ENCODE measurements at places on chromosomes 7 and 10.

GRCh38 chr10:95286707-95287106 lies 4.1 kb downstream of the PDLIM1 start:
- DNase-seq, result no peak

- DNase-seq, result no peak
These were observed 137.6 kb upstream of the PITRM1 start for GRCh38 chr10:3310016-3310784.

DNA sequence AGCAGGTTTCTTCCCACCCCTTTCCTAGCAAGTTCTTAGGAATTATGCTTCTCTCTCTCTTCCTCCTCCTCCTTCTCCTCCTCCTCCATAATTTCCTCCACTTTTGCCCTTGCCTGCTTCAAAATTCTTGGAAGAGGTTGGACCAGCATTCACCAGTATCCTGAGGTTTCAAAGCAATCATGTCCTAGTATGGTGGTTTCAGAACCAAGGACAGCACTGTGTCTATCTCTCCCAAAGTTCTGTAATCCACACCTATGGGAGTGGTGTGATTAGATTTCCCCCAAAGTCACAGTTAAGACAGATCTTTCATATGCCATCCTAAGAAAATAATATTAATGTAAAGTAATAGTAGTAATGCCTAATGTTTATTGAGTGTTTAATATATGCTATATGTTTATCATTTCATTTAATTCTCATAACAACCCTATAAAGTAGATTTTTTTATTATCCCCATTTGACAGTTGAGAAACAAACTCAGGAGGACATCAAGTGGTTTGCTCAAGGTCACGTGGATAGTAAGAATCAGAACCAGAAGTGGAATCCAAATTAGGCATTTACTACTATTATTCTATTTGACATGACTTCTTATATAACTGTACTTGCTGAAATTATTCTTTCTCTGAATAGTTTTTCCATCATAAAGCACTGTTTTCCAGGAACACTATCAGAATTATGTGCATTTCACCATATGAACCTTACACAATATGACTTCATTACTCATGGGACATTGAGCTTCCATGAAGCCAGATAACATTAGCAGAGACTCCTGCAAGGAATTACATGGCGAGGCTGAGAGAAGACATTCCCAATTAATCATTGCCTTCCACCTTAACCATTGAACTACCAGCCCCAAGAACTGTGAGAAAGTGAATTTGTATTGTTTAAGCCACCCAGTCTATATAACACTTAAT lies 91.4 kb downstream of the IPMK start:
- peak; percentile 22 for DNase-seq

DNA sequence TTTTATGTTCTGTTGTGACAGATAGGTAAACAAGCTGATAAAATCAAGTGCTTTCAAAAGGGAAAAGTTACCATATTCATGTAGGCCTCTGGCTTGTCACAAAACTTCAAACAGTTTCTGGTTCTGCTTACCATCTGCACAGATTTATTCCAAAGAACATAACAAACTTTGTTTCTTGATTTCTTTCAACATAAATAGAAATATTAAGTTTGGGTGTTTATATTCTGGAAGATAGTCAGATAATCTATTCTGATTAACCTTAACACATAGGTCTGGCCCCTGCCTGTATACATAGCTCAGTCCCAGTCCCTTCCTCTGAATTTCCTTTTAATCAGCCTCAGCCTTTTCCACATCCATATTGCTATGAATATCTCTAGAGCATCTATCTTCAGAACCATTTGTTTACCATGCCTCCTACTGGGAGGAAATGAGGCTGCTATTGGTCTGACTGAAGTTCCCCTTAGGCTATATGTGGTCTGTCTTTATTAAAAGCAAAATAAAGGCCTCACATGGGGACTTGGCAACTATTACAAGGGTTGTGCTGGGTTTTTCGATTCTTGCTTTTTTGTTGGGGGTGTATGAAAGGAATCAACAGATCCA lies 319.0 kb downstream of the HPSE2 start:
- DNase-seq, result peak; percentile 50

GRCh38 chr7:23043441-23043840 lies 29.5 kb upstream of the HYCC1 start:
- DNase-seq, result peak; percentile 28

All from ELR (cell line).